Inflammatory macrophage treated with lipopolysaccharide for 4 hours (primary cell): ENCODE measurements at places on chromosomes 1 and 21.

GRCh38 chr1:164296172-164296571, 262.8 kb upstream of the PBX1 start:
- no peak for DNase-seq

GRCh38 chr1:21329209-21329844, 39.1 kb upstream of the ECE1 start:
- no peak for DNase-seq

GRCh38 chr1:11740258-11741192, 4.6 kb downstream of the AGTRAP start:
- no peak for DNase-seq

DNA sequence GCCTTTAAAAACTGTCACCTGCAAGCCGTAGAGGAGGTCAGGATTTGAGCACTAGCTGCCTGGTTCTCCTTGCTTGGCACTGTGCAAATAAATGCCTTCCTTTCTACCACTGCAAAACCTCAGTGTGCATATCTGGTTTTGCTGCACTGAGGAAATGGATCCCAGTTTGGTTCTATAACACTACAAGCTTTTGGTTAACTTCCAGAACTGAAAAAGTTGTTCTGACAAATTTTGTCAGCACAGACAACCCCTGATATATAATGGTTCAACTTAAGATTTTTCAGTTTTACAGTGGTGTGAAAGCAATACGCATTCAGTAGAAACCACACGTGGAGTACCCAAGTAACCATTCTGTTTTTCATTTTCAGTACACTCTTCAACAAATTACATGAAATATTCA, 29.8 kb upstream of the GALNT2 start:
- DNase-seq = no peak

DNA sequence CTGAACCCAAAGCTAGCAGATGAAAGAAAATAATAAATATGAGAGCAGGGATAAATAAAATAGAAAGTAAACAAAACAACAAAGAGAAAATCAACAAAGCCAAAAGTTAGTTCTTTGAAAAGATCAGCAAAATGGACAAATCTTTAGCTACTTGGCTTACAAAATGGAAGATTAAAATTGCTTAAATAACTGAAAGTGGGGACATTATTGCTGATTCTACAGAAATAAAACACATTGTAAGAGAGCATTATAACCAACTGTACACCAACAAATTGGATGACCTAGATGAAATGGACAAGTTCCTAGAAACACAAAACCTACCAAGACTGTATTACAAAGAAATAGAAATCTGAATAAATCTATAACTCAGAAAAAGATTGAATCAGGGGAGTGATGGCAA, 238.3 kb upstream of the C1orf87 start:
- DNase-seq = no peak

- no peak for DNase-seq
Measured at GRCh38 chr1:225848030-225848955, 33.9 kb downstream of the TMEM63A start.

- peak; percentile 16 for DNase-seq
Measured at GRCh38 chr1:185016880-185017279, 28.5 kb upstream of the RNF2 start.

DNA sequence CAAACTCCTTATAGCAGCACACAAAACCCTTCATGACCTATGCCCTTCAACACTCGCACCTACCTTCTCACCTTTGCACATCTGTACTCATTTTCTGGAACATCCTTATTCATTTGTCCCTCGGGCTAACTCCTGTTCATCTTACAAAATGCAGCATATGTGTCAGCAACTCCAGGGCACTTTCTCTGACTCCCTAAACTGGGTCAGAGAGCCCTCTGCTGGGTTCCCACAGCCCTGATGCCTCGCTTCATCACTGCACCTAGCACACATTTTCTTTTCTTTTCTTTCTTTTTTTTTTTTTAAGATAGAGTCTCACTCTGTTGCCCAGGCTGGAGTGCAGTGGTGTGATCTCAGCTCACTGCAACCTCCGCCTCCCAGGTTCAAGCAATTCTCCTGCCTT, 54.0 kb downstream of the RAB3B start:
- no peak for DNase-seq

DNA sequence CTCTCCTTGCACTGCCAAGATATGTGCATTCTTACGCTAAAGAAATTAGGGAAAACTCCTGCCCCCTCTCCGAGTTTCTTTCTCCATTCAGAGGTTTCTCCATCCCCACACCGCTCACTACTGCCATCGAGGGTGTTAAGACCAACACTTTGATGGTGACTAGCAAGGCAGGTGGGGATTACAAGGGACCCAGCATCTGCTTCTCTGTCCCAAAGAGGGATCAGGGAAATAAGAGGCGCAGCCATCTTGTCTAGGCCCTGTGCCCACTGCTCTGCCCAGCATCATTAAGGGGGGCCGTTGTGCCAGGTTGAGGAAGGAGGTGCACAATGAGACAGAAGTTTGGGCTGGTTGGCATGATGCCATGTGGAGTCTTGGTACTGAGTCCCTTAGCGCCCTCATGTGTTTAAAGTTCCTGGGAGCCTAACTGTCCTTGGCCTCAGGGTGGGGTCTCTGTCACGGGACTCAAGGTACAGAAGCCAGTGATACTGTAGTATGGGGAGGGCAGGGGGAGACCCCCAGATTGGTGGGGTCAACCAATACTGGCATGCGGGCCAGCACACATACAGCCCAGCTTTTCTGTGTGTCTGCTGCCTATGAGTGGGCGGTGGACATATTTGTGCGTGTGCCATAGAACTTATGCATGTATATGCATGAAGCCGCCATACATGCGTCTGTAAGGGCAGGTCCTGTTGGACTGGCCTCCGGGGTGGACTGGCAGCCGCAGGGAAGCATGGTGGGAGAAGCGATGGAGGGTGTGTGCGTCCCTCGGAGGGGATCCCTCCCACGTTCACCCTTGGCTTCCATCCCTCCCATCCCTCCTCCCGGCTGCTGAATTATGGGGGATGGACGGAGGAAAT, 5.5 kb downstream of the EFNA3 start:
- DNase-seq = peak; percentile 42
